WTC11 (cell line): ENCODE measurements at places on chromosomes 1 and 21. TPM values are rescaled to one million over a fixed set of nuclear protein-coding genes. Genes with fewer than 3 reads are reported as not detected.

Gene PLA2G2C
- not detected in 3 replicates for total RNA-seq

Gene GPR25
- 0.14 to 0.16 TPM in 2 of 3 replicates, not detected in the other for total RNA-seq

DNA sequence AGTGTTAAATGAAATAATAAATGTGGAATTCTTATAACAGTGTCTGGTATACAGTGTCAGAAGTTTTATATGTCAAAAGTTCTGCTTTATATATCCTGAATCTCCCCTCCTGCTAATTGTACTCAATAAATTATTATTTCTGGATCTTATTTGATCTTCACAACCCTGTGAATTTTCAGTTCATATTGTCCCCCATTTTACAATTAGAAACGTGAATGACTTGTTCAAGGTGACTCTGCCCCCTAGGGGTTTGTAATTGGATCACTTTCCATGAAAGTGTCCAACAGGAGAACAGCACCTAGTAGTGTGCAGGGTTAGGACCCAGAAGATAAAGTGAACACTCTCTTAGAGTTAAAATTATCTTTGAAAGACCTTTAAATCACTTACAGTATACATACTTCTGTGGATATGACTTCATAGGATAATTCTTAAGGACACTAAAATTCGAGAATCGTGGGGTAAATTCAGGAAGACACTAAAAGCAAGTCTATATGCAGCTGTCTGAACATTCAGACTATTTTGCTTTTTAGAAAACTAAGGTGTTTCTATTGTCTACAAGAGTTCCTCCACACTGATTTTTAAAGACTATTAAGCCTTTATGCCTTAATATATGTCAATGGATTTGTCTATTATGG is 4.5 kb upstream of the DDR2 start:
- H3K4me3 ChIP-seq: no peak overlapping the region
- H3K27me3 ChIP-seq: no peaks in the 10 kb centered on the region
- DNase-seq: no peak

Gene VPS13D
- 22.1 to 29.0 TPM (median 27.5 TPM) in 3 replicates for total RNA-seq

Gene ITLN2
- total RNA-seq: 5.9 to 7.8 TPM (median 7.0 TPM) in 3 replicates
